ENCODE measurements at places on chromosomes 7 and 10. TPM values are rescaled to one million over a fixed set of nuclear protein-coding genes. Genes with fewer than 3 reads are reported as not detected.

- H3K27me3 ChIP-seq, result no peaks in the 10 kb centered on the region
- peaks cover 15% of the 10 kb centered on the region for H3K4me1 ChIP-seq
- DNase-seq, result peak; percentile 62
- H3K4me3 ChIP-seq, result peak within 1 kb of the TSS; percentile 98
- peaks cover 11% of the 10 kb centered on the region for H3K36me3 ChIP-seq
Measured at GRCh38 chr10:133394064-133394663, at the start of gene MTG1. MTG1 (plus strand) TSS chr10:133394157; CDS start chr10:133394221, 64 bp downstream.

GRCh38 chr10:70909326-70909935, 21.1 kb upstream of the PCBD1 start:
- H3K36me3 ChIP-seq, result no peaks in the 10 kb centered on the region
- H3K4me1 ChIP-seq, result no peaks in the 10 kb centered on the region
- H3K27me3 ChIP-seq, result no peaks in the 10 kb centered on the region
- H3K4me3 ChIP-seq, result no peak overlapping the region

DNA sequence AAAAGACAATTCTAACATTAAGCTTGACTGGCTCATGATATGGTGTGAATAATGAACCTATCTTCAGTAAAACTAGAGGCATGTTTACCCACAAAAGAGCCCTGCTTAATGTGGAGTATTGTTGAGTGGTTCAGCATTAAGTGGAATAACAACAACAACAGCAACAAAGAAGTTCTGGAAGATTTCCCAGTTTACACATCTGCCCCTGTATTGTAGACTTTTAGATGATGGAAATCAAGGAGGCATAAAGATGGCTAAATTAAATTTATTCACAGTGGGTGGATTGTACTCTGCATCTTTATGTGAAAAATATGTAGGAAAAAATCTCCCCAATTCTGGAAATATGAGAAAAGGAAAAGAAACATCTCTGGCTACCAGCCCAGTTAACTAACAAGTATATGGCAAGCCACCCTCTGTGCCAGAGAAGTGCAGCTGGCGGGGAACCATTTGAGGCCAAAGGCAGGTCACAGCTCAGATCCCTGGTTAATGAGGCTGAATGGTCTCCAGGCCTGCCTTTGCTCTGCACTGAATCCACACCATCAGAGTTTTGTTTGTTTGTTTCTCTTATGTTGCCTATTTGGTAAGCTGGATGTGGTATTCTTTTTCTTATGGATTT, 186.0 kb downstream of the SEMA3D start:
- no peaks in the 10 kb centered on the region for H3K4me1 ChIP-seq
- no peak overlapping the region for H3K4me3 ChIP-seq
- no peak for DNase-seq

DNA sequence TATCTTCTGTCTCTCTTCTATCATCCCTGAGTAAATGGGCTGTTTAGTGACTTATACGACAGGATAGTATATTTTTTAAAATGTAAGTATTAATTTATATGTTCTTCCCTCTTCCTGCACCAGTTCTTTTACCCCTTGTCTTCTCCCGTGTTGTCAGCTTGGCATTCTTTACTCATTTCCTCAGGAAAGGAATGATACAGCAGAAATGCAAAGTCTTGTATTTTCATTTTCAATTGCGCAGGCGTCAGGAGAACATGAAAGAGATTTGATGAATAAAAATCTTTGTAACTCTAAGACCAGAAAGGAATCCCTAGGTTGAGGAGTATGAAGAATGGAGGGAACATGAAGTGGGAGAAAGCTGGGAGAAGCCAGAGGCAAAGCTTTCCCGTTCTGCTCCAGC, 18.8 kb upstream of the VPS41 start:
- no peak overlapping the region for H3K27ac ChIP-seq
- no peak for DNase-seq
- no peaks in the 10 kb centered on the region for H3K27me3 ChIP-seq
- H3K4me1 ChIP-seq, result peaks cover 9% of the 10 kb centered on the region
- no peak overlapping the region for H3K4me3 ChIP-seq
- no peaks in the 10 kb centered on the region for H3K36me3 ChIP-seq

OPN4 gene
- not detected for total RNA-seq

GPR85 gene
- total RNA-seq, result 1.3 TPM

LIPF gene
- not detected for total RNA-seq

KNDC1 gene
- total RNA-seq, result 0.14 TPM
